Stimulated activated CD4-positive, alpha-beta T cell treated with anti-CD3 and anti-CD28 coated beads, TNF-alpha, amount 100 ng/mL, for 4 hours (primary cell): ENCODE measurements at places on chromosomes 2 and 18.

DNA sequence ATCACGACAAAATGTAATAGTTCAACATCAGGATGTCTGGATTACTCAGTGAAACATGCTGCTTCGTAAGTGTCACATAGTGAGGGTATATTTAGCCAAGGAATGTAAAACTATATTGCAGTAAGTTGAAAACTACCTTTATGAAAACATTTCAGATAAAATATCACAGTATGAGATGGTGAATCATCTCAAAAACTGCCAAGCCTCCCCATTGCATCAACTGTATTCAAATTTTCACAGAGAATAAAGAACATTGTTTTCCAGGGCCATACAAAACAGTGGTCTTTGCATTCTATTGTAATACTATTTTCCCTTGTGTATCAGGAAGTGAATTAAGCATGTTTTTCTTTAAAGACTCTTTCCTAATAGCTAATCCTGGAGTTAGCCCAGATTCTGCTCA, 47.6 kb upstream of the MSTN start:
- no peak for DNase-seq

- DNase-seq = no peak
Measured at GRCh38 chr2:30654404-30654803, 152.8 kb downstream of the CAPN13 start.

DNA sequence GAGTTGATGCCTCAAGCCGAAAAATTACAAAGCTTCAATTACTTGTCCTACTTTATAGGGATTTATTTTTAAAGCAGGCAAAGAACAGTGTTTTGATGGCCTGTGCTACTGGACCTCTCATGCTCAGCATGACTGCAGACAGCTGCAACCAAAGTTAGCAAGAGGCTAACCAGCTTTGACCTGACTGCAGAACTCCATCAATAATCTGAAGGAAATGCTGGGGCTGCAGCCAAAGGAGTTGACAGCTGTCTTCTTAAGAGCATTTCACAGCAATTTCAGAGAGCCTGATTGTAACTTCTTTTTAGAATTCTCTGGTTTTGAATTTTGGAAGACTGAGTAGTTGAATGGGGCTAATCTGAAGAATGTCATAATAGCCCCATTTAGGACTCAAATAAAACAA, 46.5 kb upstream of the SESTD1 start:
- no peak for DNase-seq

DNA sequence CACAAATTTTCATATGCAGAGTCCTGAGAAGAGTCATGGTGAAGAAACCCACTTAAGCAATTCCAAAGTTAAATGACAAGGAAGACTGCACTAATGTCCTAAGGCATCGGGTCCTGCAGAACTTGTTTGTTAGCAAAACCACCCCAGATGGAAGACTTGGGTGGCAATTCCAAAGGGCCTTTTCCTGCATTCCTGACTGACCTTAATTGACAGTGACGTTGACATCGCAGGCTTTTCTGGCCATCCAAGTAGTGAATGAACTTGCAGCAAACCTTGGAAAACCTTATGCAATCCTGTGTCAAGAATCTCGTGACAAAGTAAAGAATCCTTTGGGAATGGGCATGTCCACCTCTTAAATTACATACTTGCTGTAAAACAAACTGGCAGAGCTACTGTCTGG, 112.5 kb upstream of the SH3BP4 start:
- no peak for DNase-seq

- no peak for DNase-seq
Measured at GRCh38 chr18:58299936-58300335, 255.9 kb downstream of the NEDD4L start.

DNA sequence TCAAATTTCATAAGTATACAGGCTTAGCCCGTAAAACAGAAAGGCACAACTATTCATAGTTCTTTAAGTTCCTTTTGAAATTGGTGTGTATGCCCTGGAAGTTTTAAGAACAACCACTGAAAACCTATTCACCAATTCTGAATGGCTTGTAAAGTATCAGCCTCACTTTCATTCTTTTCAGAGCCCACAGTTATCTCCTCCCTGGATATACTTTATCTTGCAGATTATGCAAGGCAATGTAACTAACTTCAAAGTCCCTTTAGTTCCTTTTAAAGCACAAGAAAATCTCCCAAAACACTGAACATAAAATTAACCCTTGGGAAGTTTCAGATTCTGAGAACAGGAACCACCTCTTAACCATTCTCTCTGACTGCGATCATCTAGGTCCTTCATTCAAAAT, 1.1 kb downstream of the STRN start:
- no peak for DNase-seq

DNA sequence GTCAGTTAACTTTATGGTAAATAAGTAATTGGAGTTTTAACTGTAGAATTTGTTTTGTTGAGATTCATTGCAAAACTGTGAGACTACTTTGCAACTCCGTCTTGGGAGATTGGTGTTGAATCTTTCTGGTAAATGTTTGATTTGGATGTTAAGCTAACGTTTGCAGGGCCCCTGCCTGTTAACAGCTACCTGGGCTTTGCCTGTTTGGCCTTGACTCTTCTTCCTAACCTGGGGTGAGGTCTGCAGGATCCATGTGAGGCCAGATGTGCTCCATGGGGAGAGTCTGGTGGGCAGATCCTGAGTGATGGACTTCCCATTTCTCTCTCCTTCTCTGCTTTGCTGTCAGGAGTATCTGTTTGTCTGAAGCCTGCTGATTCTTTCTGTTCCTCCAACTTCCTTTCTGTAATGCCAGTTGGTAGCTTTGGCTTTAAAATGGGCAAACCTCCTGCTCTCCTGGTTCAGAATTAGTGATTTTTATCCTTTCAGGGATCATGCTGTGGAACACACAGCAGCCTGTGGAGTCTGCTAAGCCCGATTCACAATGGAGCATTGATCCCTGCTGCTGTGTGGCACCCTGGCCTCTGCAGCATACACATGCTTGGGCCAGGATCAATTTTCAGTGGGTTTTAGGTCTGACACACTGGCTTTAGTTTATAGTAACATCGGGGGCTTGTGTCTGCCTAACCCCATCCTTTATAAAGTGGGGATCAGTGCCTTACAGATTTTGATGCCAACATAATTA, 36.3 kb downstream of the PTPRM start:
- DNase-seq = no peak

GRCh38 chr18:73647391-73647790, 500.2 kb downstream of the FBXO15 start:
- no peak for DNase-seq

- no peak for DNase-seq
Measured at GRCh38 chr2:12161085-12161484, 414.7 kb downstream of the LPIN1 start.

DNA sequence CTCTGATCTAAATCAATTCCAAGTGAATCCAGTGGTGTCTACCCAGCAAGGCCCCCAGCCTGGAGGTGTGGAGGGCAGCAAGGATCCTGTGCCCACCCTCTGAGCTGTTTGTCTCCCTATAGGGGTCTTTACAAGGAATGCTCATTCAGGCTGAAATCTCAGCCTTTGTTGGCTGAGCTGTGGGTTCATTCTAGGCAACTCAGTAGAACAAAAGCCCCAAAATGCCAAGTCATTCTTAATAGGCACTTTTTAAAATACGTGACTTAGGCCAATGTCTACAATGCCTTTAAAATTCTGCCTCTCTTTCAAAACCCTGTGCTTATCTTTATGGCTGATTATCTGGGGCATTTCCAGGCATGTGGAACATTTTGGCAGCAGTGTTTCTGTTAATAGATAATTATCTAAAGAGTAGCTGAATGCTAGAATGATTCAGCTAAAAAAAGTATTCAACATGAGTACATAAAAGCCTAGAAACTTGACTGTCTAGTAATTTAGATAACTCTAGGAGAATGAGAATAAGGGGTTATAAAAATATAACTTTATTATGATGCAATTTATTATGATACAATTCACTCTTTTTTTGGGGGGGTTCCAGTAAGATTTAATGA, 7.4 kb downstream of the UGT1A6 start:
- no peak for DNase-seq

DNA sequence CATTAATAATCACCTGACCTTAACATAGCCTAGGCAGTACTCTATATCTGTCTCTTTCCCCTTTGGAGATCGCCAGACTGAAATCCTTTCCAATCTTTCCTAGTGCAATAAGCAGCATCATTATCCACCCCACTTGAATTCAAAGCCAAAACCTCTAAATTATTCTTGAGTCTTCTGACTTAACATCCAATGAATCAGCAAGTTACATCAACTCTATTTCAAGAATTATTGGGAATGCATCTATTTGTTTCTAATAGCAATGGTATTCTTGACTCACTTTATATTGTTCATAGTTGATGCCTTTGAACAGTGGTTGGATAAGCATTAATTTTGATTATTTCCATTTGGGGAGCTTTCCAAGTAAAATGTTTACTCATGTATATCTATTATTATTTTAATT, 144.8 kb downstream of the ZNF804A start:
- no peak for DNase-seq

DNA sequence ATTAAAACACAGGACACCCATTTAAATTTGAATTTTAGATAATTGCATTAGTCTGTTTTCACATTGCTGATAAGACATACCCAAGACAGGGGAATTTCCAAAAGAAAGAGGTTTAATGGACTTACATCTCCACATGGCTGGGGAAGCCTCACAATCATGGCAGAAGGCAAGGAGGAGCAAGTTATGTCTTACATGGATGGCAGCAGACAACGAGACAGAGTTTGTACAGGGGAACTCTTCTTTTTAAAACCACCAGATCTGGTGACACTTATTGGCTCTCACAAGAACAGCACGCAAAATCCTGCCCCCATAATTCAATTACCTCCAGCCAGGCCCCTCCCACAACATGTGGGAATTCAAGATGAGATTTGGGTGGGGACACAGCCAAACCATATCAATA, 79.8 kb upstream of the SMAD2 start:
- DNase-seq = no peak

DNA sequence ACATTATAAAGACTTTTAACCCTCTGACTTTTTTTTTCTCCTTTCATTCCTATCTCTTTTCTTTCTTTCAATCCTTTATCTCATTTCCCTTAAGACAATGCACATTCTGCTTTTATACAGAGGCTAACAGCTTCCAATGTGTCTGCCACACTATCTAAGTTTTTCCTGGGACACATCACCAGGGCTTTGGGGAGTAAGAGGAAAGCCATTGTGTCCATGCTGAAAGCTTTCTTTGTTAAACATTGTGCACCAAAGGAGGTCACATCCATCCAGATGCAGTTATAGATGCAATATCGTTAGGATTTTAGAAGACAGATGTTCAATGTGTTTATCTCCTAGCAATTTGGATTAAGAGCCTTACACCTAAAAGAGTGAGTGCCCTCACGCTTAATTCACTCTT, 534.1 kb downstream of the CNTNAP5 start:
- no peak for DNase-seq

GRCh38 chr2:54139210-54139609, 23.8 kb downstream of the ACYP2 start:
- no peak for DNase-seq

GRCh38 chr2:23465936-23466335, 81.0 kb downstream of the KLHL29 start:
- no peak for DNase-seq

GRCh38 chr18:63213936-63214671, 105.5 kb downstream of the BCL2 start:
- DNase-seq = no peak

GRCh38 chr2:186256540-186256939, 229.5 kb upstream of the ZC3H15 start:
- DNase-seq = no peak

DNA sequence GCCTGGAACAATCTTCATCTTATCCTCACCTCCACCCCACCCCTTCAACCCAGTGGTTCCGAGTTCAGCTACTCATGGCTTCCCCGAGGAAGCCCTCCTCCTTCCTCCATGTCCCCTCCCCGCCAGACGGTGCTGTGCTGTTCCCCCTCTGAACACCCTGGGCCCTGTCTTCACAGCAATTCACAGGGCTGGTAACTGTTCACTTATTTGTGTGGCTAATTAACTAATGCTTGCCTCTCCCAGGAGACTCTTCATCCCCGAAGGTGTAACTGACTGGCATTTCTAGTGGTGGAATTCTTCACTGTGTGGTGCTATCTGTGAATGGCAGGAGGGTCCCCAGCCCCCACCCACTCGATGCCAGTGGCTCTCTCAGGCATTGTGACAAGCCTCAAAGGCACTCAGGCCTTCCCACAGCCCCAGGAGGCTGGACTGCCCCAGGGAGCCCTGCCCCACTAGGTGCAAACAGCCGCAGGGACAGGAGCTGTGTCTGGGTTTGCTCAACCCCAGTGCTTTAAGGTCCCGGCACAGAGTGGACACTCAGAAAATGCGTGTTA, 133.7 kb upstream of the ID2 start:
- DNase-seq = no peak

- DNase-seq = no peak
Measured at GRCh38 chr2:9099341-9099751, 95.9 kb upstream of the MBOAT2 start.

DNA sequence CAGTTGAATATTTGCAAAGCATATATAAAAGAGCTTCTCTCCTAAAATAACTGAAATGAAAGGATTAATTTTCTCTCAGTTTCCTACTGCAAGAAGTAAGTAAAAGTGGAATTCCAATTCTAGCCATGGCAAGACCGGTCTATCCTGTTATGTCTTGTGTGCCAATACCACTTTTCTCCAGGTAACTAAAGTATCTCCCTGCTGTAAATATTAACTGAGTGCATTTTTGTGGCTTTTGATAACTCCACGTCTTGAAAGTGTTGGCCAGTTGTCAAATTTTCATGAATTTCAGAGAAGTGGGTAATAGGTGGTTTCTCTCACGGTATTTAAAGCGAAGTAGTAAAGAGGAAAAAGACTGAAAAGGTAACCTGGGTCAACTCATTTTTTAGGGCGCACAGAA, 225.9 kb downstream of the NEDD4L start:
- DNase-seq = no peak

DNA sequence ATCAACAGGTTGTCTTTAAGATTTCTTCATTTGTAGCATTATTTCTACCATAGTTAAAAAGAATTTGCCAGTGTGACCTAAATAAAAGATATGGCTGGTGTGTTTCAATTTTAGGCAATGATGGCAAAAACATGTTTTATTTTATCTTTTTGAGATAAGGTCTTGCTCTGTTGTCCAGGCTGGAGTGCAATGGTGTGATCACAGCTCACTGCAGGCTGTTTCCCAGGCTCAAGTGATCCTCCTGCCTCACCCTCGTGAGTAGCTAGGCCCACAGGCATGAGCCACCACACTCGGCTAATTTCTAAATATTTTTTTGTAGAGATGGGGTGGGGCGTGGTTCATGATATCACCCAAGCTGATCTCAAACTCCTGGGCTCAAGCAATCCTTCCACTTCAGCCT, 47.0 kb upstream of the COBLL1 start:
- DNase-seq = no peak

- DNase-seq = no peak
Measured at GRCh38 chr2:120863146-120863545, 127.5 kb downstream of the GLI2 start.

- DNase-seq = no peak
Measured at GRCh38 chr2:147031897-147032296, 812.9 kb upstream of the ACVR2A start.

- no peak for DNase-seq
Measured at GRCh38 chr2:240456447-240457222, 21.2 kb downstream of the GPC1 start.

GRCh38 chr2:239821694-239822075, 203.5 kb downstream of the NDUFA10 start:
- DNase-seq = no peak

- no peak for DNase-seq
Measured at GRCh38 chr2:67295851-67296250, 101.3 kb upstream of the ETAA1 start.
